ENCODE measurements at places on chromosomes 6 and 20. TPM values are rescaled to one million over a fixed set of nuclear protein-coding genes. Genes with fewer than 3 reads are reported as not detected.

The TPBG gene
- total RNA-seq = 15.1 TPM

The TCP11 gene
- 639 TPM for total RNA-seq

The STMND1 gene
- 19.3 TPM for total RNA-seq

The CDK19 gene
- total RNA-seq = 31.5 TPM

DNA sequence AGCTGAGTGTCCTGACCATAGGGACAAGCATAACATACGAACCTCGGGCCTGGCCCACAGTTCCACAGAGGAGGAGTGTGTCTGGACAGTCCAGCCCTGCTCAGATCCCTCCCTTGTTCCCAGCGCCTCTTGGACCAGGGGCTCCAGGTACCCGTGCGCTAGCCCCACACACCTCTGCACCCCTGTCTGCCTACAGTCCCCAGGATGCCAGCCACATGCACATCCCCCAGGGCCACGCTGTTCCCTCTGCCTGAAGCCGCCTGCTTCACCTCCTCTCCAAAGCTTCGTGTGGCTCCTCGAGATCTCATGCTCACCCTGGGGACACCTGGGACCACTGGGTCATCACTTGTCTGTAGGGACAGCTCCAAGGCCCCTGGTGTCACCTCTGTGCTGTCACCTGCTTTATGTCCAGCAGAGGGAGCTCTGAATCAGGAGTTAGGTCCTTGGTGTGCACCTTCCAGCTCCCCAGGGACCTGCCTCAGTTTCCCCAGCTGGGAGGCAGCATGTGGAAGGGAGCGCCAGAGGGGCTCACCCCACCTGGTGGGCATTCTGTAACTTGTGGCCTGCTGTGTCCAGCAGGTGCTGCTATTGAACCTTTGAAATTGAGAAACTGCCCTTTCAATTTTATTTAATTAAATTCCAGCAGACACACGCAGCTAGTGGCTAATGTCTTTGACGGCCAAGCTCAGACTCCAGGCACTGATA, 7.3 kb upstream of the YTHDF1 start:
- no peaks in the 10 kb centered on the region for H3K27me3 ChIP-seq
- no peaks in the 10 kb centered on the region for H3K36me3 ChIP-seq
- no peak overlapping the region for H3K27ac ChIP-seq
- DNase-seq = peak; percentile 56

DNA sequence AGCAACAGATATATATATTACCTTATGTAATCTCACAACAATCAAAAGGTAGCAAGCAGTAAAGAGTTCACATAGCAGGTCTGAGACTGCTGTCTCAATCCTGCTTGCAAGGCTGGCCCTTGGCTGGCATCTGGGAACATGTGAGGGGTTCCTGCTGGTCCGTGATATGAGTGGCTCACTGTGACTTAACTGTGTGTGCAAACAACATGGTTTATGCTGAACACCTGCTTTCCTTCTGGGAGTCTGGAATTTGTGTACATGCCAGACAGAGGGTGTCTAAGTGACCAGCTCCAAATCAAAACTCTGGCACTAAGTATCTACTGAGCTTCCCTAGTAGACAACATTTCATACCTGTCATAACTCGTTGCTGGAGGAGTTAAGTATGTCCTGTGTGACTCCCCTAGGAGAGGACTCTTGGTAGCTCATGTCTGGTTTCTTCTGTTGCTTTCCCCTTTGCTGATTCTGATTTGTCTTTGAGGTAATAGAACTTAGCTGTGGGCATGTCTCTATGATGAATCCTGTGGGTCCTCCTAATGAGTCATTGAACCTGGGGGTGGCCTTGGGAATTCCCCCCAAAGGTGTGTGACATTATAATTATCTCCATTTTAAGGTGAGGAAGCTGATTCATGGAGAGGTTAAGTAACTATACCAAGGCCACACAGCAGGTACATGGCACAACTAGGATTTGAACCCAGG, 131.6 kb upstream of the NEDD9 start:
- H3K27ac ChIP-seq = peak overlapping the region; percentile 93
- no peaks in the 10 kb centered on the region for H3K36me3 ChIP-seq
- no peaks in the 10 kb centered on the region for H3K27me3 ChIP-seq
- H3K4me1 ChIP-seq = peaks cover 32% of the 10 kb centered on the region
- DNase-seq = no peak

DNA sequence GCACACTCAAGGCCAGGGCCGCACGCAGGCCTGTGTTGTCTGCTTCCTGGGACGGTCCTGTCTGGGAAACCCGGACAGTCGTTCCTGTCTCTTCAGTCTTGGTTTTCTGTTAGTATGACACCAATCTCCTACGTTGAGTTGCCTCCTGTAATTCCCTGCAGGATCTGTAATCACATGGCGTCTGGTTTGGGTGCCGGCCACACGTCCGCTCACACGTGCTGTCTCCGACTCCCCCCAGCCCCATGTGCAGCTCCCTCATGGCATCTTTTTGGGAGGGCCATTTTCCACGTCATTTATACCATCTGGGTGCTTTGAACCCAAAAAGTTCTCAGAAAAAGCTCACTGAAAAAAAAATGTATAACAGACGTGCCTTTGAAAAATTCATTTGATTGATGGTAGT, 23.2 kb downstream of the DLL1 start:
- no peak overlapping the region for H3K4me3 ChIP-seq
- DNase-seq = no peak
- H3K27ac ChIP-seq = no peak overlapping the region
- no peaks in the 10 kb centered on the region for H3K36me3 ChIP-seq

- H3K27ac ChIP-seq = no peak overlapping the region
- no peaks in the 10 kb centered on the region for H3K27me3 ChIP-seq
- no peak for DNase-seq
- H3K4me1 ChIP-seq = peaks cover 8% of the 10 kb centered on the region
Measured at GRCh38 chr20:33654680-33655161, 7.4 kb upstream of the C20orf144 start.

All from testis (tissue), 5 donors.